ENCODE measurements at places on chromosomes 5 and 9.

- DNase-seq, result no peak
Observed at GRCh38 chr5:74017112-74017511, 391.1 kb downstream of the ARHGEF28 start.

- DNase-seq, result no peak
Observed at GRCh38 chr9:95771556-95772246, 103.8 kb upstream of the ERCC6L2 start.

DNA sequence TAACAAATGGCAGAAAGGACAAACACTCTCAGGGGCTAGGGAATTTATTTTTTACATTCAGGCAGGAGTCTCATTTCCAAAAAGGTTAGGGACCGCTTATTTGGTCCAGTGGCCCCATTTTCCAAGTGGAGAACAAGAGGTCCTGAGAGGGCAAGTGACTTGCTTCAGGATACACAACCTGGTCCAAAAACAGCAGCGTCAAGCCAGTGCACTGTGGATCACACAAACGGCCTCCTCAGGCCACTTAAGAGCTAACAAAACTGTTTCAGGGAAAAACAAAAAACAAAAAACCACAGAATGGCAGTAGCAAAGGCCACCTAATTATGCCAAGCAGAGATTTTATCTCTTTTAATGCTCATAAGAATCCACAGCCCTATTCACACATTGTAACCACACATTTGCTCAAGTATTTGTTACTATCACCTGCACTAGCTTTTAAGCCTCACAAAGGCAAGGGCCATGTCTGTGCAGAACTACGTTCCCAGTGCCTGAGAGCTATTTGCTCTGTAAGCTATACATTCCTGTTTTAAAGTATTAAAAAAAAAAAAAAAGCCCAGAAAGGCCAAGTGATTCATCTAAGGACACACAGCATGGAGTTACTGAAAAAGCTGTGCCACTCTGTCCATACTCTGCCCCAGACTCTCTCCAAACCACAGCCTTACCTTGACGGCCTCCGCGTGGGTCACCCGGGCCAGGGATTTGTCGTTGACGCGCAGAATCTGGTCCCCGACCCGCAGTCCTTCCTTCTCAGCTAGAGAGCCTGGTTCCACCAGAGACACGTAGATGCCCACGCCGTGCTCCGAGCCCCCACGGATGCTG is 1.5 kb downstream of the WHRN start:
- no peak for DNase-seq

- DNase-seq, result no peak
Observed at GRCh38 chr5:146390469-146390868, 51.8 kb downstream of the POU4F3 start.

GRCh38 chr5:156879665-156880285 is 29.7 kb downstream of the PPP1R2B start:
- no peak for DNase-seq

DNA sequence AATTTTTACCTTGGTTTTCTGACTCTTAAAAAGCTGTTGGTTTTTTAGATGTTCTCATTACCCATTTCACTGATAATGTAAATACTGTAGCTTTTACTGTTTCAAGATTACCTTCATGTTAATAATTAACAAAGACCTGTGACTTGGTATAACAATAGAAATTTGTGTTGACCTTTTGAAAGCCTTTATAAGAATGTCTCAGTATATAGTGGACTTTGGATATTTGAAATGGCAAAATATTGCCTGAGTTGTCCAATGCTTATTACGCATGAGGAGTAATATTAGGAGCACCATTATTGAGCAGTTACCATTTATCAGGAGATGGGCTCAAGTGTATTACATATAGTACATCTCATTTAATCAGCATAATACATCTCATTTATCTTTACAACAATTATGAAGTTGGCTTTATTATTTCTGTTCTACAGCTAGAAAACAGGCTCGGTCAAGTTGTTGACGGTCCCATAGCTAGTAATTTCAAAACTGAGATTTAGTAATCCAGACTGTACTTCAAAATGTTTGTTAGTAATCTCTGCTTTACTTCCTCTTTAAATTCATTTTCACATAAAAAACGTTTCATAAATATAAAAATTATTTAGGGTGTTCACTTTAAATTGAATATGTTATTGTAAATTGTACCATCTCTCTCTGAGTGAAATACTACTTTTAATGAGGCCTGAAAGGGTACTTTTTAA is 50.7 kb upstream of the FKTN start:
- DNase-seq, result no peak

DNA sequence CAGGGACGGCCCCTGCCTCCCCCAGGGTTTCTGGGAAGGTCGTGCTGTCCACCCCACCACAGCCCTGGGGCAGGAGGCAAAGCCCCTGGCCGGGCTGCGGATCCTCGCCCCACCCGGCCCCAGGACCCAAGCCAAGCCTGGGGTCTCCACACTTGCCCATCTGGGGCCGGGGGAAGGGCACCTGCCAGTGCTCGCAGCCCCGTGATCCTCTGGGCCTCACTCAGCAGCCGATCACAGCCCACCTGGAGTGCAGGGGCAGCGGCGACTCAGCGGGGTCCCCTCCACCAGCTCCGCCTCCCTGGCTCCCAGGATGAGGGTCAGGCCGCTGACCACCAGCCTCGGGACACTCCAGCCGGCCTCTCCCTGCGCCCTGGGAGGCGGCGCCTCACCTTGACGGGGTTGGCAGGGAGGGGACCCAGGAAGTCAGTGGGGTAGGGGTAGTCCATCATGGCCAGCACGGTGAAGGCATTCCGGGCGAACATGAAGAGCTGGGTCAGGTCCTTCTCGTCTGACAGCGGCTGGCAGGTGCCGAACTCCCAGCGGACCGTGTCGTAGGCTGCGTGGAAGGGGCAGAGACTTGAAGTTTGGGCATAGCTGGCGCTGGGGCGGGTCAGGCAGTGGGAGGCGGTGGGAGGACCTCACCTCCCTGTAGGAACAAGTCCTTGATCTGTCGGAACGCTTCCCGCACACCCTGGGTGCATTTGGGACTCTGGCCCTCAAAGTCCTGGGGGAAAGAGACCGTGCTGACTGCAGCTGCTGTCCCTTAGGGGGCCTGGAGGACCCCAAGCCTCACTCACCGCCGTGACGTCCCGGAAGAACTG is 1.8 kb downstream of the DPP7 start:
- no peak for DNase-seq

DNA sequence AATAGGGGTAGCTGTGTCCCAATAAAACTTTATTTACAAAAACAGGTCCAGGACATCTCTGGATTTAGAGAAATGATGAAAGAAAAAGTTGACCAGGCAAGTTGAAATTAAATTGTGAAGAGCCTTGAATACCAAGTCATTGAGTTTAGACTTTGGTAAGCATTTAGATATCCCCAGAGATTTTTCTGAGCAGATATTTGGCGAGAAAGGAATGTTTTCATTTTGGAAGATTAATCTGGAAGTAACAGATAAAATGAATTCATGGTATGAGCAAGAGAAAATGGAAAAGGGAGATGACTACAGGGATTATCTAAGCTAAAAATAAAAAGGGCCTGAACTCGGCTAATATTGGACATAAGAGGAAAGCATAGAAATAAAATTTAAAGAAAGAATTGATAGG is 157.6 kb downstream of the ACTL7B start:
- DNase-seq, result no peak

GRCh38 chr9:89593727-89594427 is 10.9 kb upstream of the GADD45G start:
- no peak for DNase-seq

DNA sequence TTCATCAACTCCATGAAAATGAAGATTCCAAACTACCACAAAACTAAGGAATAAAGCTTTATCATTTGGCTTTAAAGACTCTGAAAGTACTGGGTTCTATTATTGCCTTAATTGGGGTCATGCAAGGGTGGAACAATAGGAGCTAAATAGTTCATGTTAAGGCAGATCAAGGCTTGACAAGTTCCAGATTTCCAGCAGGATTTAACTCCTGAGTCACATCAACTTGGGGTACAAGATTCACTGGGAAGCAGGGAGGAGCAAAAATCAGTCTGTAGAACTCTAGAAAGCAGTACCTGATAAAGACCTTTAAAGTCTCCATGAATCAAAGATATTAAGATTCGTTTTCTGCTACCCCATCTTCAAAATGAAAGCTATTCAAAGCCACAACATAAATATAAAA is 41.9 kb upstream of the GLRX start:
- DNase-seq, result no peak

DNA sequence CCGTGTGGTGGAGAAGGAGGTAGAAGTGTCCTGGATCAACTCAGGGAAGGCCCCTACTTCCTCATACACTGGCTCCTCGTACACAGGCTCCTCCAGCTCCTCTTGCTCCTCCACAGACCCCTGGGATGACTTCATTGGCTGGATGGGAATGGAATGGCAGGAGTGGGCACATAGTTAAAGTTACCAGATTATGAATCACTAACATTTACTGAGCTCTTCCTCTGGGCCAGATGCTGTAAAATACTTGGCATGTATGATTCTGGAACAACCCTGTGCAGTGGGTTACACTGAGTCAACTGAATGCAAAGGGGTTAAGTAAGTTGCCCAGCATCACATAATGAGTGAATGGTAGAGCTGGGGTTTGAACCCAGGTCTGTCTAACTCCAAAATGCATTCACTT is 3.1 kb upstream of the FCHSD1 start:
- DNase-seq, result peak; percentile 81

DNA sequence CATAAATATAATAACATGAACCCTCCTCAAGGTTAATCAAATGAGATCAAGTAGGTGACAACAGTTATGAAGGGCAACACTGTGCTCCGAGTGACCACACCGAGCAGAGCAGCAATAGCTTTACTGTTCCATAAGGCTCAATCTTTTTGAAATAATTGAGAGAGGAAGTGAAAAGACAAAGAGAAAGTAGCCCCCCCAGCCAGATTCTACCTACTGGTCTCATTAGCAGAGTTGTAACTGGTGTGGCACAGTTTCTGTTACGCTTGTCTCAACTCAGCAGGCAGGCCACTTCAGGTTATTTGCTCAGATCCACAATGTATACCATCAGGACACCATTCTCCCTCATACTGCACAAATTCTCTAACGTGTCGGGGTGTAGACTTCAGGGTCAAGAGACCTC is 14.0 kb downstream of the PRUNE2 start:
- no peak for DNase-seq

Measured in AG04449 (cell line).